Stimulated activated CD4-positive, alpha-beta T cell treated with anti-CD3 and anti-CD28 coated beads, Interleukin-1b, Interleukin-23, amount 100 ng/mL, for 1 hour (primary cell): ENCODE measurements at places on chromosomes 2 and 18.

DNA sequence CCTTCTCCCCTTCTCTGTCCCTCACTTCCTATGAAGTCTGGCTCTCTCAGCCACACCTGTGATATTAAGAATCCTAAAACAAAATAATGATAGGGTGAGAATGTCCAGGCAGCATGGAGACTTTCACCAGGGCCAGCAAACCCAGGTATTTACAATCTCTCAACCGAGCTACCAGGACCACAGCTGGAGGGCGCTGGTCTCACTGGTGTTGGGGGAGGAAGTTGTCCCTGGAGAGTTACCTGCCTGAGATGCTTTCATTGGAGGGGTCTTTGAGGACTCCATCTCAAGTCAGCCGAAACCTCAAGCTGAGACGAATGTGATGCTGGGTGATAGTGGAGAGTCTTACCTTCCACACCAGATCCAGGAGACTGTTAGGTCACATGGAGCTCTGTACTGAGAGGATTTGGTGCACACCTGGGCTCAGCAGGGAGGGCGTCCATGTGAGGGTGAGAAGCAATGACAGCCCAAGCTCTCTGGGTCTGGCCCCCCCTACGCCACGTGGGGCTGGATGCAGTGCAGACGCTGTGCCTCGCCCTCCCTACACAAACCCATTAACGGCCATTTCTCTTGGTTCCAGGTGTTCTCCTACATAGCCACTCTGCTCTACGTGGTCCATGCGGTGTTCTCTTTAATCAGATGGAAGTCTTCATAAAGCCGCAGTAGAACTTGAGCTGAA, 27.4 kb downstream of the MAL start:
- DNase-seq, result no peak

DNA sequence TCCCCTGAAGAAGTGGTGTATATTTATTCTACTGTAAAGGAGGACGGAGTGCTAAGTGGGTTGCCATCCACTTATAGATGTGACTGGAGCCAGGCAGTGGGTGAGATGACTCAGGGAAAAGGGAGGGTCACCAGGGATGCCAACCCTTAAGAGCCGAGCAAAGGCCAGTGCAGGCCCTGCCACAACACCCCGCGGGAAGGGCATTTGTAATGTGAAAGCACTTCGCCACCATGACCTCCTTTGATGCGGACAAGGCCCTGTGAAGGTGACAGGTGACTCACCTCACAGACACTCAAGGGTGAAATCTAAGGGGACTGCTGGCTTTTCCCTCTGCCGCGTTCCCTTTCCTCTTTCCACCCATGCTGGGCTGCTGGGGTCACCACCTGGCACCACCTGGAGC, 50.2 kb upstream of the MRPL33 start:
- no peak for DNase-seq

- no peak for DNase-seq
These were observed 142.0 kb upstream of the SPOPL start for GRCh38 chr2:138359532-138359931.

DNA sequence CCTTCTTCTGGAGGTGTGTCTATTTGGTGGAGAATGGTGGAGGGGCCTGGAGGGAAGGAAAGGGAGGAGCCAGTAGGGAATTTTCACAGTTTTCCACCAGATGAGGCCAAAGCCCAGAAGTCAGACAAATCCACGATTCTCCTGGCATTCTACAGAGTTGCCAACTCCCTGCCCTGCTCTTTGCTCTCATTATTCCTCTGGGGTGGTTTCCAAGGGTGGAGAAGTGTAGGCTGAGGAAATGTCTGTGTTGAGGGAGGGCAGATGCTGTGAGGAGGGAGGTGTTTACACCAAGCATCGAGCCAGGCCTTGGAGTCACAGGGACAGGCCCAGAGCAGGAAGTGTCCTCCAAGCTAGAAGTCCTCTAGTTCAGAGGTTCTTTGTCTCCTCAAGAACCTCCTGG, 124.1 kb upstream of the LGALSL start:
- no peak for DNase-seq

- DNase-seq, result no peak
These were observed 565.2 kb upstream of the NRP2 start for GRCh38 chr2:205117125-205117524.

GRCh38 chr2:16069663-16069932, 129.2 kb downstream of the MYCN start:
- DNase-seq, result no peak

GRCh38 chr2:10144771-10145518, 22.4 kb downstream of the RRM2 start:
- DNase-seq, result no peak

- no peak for DNase-seq
These were observed 14.8 kb downstream of the CERKL start for GRCh38 chr2:181642086-181642485.

DNA sequence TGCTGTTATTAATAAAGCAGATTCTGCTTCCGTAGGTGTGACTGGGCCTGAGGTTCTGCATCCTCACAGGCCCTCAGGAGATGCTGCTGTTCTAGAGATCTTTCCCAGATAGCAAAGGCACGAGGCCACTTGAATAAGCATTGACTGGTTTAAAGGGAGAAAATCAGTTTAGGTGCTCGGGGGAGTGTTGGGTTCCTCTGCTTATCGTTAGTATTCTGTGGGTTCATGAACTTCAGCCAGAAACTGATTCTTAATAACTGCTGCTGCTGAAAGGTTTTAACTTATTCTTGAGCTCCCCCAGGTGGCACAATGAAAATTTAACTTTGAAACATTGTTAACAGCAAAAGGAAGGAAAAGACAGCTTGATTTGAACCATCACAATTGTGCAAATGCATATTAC, 56.9 kb downstream of the ITGA6 start:
- DNase-seq, result no peak

- no peak for DNase-seq
These were observed 295.0 kb upstream of the ZNF521 start for GRCh38 chr18:25646971-25647370.

DNA sequence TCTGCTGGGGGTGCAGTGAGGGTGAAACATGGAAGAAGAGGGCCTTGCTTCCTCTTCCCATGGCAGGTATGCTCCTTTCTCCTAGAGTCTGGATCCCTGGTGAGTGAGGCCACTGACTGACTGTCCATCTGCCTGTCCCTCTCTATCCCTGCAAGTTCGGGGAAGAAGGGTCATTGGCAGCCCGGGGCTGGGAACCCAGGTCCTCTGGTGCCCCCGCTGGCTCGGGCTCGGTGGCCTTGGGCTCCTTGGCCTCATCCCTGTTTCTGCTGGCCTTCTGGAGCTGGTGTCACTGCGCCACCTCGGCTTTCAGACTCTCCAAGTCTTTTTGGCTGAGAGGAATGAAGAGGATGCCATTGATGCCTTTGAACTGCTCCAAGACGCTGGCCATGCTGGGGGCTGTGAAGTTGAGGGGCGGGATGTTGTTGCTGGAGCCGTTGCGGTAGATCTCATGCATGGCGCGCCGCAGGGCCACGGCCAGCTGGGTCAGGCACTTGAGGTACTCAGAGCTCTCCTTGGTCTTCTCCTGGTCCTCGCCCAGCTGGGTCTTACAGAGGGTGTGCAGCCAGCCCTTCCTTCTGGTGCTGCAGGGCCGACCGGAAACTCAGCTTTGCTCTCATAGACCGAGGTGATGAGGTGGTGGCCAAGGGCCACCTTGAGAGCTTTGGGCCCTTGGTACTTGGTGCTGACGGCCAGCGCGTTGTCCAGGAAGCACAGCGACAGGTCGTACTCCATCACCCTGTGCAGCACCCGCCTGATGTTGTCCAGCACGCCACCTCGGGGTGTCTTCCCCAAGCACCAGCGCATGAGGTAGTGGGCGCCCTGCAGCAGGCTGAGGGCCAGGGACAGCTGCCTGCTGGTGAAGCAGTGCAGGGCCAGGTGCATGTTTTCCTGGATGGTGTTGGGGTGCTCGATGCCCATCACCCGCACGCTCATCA, 6.3 kb downstream of the MEP1B start:
- no peak for DNase-seq

- no peak for DNase-seq
These were observed 18.5 kb upstream of the CCDC93 start for GRCh38 chr2:118032169-118033013.

- DNase-seq, result no peak
These were observed 664 bp downstream of the DGUOK start for GRCh38 chr2:73927344-73927743.

DNA sequence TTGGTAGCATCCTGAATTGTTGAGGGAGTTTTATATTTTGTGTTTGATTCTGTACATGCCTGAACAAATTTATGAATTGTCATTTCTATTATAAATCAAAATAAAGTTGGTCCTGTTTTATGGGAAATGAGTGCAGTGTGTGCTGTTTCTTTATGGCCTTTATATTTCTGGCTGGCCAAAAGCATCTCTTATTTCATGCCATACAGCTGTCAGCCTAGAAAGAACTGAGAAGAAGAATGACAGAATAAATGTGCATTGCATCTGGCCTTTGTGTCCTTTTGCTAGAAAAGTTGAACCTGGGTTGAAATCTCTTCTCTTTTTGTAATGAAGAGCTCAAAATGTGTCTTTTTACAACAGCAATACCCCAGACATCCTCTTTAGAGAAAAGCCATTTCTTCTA, 474.7 kb upstream of the LRATD1 start:
- DNase-seq, result no peak

DNA sequence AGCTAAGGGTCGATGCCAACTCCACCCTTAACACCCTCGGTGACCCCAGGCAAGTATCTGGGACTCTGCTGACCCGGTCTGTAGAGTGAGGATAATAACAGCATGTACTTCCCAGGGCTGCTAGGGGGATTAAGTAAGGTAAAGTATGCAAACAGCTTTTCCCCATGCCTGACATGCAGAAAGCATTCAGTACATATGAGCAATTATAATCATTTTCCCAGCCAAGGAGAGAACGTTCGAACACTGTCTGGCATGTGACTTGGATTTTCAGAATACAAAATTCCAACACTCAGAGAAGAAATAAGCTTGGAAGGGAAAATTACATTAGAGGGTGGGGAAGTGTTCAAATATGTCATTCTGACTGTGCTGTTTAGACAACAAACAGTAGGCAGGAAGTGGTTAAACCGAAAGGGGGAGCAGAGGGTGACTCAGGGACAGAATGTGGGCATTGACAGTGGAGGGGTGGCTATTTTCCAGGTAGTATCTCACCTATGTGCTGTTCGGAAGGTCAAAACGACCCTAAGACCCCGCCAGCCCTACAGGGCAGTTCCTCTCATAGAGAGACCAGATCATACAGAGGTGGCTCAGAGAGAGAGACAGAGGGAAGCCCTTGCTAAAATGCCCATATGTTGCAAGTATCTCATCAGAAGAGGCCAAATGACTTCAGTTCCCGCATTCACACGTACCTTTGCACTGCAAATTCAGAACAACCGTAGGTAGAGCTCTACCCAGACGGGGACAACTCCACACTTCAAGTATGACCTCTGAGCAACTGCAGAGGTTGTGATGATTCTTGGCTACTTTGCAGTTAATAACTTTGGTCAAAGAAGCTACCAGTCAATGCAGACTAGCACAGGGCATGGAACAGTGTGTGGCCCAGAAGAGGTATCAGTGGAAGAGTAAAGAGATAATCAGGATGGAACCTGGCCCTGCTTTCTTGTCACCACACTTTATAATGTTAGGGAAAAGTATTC, 14.8 kb downstream of the ASPRV1 start:
- peak; percentile 13 for DNase-seq
